SW 1271 (cell line): ENCODE measurements at places on chromosomes 7 and 10.

DNA sequence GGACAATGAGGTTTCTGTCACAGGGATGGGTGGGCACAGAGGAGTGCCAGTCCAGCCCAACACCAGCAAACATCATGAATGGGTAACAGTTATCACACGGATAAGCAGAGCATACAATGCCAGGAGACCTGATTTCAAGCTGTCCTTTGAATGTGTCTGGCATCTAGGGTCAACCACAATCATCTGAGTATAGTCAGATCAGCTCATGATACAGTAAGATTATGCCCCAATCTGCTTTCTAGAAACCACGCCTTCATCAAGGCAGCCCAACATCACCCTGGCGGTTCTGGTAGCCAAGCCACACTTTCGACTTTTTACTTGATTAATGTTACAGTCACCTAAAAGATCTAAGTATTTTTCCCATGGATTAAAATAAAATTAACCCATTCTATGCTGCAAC is 10.5 kb downstream of the FAM171A1 start:
- DNase-seq: no peak

DNA sequence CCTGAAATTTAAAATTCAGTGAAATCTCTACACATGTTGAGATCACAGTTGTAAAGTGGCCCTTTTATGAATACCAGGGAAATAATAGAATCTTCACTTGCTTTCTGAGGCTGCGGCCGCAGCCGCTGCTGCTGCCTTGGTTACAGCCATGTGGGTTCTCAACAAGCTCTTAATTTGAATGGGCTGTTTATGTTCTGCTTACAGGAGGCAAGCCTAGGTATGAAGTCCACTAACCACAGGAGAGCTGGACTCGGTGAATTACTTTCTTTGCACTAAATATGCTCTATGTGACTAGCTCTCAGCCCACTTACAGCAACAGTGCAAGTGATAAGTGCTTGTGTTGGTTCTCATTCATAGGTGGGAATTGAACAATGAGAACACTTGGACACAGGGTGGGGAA is 410.8 kb downstream of the SFMBT2 start:
- no peak for DNase-seq

DNA sequence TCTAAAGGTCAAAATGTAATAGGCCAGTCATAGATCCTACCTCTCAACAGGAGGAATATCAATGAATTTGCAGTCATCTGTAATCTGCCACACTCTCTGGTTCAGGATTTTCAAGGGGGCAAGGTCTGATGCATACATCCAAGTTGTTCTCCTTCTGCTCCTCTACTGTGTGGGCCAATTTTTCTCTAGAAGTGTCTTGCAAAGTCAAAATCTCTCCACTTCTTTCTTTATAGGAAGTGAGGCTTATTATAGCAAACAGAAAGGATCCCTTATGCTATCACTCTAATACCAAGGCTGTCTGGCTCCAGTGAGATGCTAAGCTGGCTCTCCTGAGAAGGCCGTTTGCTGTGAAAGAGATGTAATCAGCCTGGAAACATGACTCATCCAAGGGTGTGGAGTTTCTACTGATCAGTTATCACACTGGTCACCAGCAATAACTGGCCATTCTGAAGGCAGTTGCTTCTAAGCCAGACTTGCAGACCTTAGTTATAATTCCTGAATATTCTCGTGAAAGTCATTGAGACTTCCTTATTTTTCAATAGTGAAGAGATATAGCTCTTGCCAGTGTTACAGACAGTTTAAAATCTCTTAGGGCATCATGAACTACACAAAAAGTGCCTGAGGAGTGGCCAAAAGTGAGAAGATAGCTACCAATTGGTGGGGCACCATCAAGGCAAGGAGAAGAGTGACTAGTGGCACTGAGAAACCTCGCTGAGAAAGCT is 43.2 kb upstream of the LRGUK start:
- no peak for DNase-seq

DNA sequence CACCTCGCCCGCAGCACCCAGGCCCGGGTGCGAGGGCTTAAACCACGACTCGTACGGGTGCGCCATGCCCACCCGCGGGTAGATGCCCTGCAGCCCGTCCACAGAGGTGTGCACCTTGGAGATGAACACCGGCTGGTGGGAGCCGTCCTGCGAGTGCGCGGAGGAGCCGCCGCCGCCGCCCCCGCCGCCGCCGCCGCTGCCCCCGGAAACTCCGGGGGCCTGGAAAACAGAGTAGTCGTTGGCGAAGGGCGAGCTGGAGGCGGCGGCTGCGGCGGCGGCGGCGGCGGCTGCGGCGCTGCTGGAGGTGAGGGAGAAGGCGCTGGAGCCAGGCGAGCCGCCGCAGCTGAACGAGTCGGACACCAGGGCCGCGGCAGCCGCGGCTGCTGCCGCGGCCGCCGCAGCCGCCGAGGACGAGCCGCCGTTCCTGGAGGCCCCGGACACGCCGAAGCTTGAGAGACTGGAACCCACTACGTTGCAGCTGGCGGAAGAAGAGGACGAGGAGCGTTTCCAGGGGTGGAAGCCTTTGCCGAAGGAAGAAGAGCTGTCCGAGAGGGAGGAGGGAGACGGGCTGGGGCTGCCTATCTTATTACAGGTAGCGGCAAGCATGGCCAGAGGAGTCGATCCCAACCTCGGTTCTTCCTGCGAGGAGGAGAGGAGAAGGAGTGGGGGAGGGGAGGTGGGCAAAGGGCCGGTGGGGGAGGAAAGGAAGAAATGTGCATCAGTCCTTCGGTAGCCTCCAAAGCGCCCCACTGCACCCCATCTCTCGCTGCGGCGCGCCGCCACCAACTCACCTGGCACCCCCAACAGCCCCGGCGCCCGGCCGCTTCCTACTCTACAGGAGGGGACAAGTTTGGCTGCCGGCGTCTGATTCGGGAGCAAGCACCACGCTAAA is 1.3 kb downstream of the SP8 start:
- DNase-seq: no peak

- DNase-seq: no peak
Measured at GRCh38 chr10:117689566-117689965, 147.0 kb downstream of the EMX2 start.

GRCh38 chr10:49645417-49645816 is 31.6 kb downstream of the CHAT start:
- DNase-seq: no peak
